ENCODE measurements at places on chromosomes 4 and X. TPM values are rescaled to one million over a fixed set of nuclear protein-coding genes. Genes with fewer than 3 reads are reported as not detected.

CACNA1F gene
- total RNA-seq = 0.19 TPM

SATL1 gene
- total RNA-seq = not detected

PAGE2B gene
- total RNA-seq = not detected

PDGFC gene
- 38.2 TPM for total RNA-seq

SHOX gene
- not detected for total RNA-seq

CSN1S1 gene
- total RNA-seq = 1.6 TPM
